ENCODE measurements at places on chromosomes 6 and 20.

DNA sequence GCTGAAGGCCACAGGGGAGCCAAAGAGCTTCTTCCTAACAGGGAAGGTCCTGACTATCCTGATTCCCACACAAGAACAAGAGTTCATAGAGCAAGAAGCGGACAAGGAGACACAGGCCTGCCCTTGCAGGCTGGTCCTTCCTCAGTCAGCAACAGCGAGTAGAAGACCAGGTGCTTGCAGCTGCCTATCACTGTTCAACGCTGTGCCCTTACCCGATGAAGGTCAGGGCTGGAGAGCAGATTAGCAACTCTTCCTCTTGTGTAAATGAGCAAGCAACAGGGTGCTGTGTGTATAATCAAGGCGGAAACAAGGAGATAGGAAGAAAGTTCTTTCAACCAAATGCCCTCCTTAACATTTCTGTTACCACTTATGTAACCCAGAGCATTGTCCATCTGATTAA is 115.3 kb upstream of the SPACA1 start:
- no peak for DNase-seq

DNA sequence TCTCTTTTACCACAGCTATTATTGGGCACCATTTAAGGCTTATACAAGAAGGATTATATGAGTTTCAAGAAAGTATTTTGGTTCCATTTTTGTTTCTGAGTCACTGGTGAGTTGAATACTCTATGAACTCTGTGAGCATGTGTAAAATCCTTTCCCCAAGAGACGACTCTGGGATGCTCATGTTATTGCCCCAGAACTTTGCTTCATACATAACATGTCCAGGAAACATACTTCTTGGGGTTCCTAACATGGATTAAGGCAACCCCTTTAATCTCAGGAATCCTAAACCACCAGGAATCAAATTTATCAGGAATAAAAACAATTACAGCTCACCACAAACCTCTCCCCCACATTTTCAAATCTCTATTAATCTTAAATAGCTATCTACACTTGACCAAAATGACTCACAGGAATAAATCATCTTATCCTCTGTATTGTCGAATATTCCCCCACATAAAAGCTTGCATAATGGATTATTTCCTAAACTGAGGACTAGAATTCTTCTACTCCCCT is 117.5 kb upstream of the COL21A1 start:
- no peak for DNase-seq

DNA sequence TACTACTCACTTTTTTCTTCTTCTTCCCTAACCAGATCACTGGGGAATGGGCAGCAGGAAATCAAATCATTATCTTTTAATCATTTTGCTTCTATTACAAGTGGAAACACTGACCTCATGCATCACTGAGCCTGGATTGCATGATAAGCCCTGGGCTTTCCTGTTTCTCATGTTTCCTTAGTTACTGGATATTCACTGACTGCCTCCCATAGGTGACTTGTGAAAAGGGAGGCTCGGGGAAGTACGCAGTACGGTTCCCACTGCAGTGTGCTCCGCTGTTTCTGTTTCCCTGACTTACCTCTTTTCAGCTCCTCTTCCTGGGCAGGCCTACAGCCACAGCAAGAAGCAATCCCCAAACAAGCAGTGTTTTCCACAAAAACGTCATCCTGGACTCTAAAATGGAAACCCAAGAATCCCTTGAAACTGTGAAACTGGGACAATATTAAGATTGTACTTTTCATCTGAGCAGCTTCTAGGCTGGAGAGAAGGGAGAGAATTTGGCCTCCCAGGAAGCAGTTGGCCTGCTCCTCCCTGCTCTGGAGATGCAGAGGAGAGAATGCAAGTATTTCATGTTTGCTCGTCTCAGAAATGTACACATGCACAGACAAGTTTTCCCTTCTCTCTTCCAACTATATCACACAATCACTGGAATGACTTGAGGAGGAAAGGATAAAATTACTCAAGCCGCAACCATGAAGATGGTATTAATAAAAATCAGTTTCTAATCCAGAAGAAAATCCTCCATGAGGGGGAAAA is 13.1 kb downstream of the BTNL2 start:
- DNase-seq: no peak

DNA sequence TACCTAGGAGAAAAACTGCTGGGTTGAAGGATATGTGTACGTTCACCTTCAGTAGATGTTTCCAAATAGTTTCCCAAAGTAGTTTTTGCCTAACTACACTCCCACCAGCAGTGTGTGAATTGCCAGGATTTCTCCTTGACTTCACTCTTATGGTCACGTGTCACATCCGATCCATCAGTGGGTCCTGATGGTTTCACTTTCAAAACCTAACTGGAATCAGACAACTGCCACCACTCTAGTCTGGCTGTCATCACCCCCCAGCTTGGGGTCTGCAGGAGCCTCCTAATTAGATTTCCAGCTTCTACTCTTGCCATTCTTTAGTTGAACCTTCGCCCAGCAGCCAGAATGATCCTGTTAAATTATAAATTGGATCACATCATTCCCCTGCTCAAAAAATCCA is 8.5 kb upstream of the SLC12A5 start:
- DNase-seq: no peak

DNA sequence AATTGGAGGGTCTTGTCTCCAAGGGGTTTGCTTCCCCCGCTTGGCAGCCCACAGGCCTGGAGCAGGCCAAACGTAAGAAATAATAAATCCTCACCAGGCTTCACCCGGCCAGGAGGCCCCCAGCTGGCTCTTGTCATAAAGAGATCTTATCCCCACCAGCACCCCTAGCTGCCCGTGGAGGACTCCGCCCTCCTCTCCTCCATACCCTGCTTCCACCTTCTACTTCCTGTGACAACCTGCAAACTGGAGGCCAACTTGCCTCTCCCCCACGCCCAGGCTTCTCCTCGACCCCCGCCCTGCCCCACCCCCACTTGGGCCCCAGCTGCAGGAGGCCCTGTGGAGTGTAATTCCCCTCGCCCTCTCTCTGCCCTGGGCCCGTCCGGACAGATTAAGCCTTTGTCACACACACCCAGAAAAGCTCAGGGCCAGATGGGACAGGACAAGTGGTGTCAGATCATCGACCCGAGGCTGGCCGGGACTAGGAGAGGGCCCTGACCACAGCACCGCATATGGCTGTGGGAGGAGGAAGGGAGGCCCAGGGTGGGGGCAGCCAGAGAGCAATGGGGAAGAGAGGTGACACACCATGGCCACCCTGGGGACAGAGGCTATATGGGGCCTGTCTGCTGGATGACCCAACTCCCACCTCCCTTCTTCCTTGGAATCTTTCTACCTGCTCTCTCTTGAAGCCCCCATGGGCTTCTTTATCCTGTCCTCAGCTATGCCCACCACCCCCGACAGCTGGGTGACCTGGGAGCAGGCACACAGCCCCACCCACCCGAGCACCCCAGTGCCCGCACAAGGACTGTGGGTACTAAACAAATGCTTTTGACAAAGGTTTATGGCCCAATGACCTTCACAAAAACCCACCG is 3.9 kb downstream of the NOL4L start:
- no peak for DNase-seq

DNA sequence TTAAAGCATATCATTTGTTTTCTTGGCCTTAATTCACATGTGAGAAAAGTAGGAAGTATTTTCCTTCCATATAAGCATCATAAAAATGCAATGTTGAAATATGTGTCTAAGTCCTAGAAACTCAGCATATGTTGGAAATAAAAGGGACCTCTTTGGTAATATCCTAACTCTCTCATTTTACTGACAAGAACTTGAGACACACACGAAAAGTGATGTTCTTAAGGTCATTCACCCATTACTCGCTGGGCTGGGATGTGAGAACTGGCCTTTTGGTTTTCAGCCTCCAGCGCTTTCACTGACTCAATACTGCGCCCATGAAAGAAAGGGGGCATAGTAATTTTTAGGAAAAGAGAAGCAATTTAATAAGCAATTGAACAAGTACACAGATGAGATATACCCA is 153.5 kb upstream of the SCGN start:
- DNase-seq: no peak

Measured in T-helper 1 cell (primary cell).